HepG2 (cell line): ENCODE measurements at places on chromosomes 11 and 22. TPM values are rescaled to one million over a fixed set of nuclear protein-coding genes. Genes with fewer than 3 reads are reported as not detected.
A peak's percentile ranks its signal among the peaks of the same experiment; 100 is the strongest.

FAT3 gene
- polyA plus RNA-seq = not detected in 2 replicates

CDC42BPG gene
- 0.55 and 0.99 TPM in 2 replicates for polyA plus RNA-seq

SLC25A18 gene
- polyA plus RNA-seq = 0.28 and 0.57 TPM in 2 replicates

IPO7 gene
- 53.3 and 59.4 TPM in 2 replicates for polyA plus RNA-seq

C11orf87 gene
- polyA plus RNA-seq = not detected in 2 replicates

SCGB2A2 gene
- polyA plus RNA-seq = 0.12 and 0.40 TPM in 2 replicates

INS gene
- polyA plus RNA-seq = not detected in 2 replicates

TNNI2 gene
- 12.0 and 21.2 TPM in 2 replicates for polyA plus RNA-seq

DNA sequence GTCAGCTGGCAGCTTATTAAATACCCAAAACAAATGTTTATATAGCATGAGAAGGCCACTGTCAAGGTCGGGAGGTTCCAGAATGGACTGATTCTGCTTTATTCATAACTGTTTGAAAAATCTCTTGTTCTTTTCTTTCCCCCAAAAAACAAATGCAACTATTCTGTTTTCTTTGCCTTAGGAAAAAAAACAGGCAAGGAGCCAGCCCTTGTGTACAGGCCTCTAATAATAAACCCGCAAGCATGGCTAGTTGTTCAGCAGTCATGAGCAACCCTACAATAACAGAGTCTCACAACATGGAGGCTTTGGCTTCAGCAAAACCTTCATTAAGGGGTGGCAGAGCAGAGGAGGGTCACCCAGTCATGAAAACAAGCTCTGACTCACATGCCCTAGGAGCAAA, 191.7 kb downstream of the KIRREL3 start:
- no peak for DNase-seq

DNA sequence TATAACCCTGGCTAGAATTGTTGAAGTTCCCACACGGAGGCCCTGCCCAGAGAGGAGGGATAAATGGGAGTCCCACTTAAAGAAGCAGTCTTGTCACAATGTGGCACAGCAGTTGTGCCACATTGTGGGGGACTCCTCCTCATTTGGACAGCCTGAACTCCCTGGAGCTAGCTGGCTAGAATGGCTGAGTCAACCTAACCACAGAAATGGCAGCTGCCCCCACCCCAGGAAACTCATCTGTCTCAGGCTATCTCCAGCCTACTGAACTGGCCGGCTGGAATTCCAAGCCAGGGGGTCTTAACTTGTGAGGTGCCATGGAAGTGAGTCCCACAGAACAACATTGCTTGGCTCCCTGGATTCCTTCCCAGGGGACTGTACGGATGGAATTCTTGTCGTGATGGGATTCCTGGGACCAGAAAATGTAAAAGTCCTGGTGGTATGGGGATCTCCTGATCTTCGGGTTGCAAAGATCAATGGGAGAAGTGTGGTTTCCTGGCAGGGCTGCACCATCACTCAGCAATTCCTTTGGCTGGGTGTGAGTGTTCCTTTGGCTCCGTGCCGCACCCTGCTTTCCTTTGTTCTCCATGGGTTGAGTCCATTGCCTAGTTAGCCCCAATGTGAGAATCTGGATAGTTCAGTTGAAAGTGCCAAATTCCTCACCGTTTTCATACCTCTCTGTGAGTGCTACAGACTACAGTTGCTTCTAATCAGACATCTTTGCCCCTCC, 791.2 kb upstream of the FAT3 start:
- no peak for DNase-seq

- DNase-seq = no peak
Observed at GRCh38 chr11:118791961-118792569, 1.1 kb upstream of the DDX6 start.

- no peak for DNase-seq
Observed at GRCh38 chr11:114263513-114264170, 32.6 kb upstream of the NNMT start.

DNA sequence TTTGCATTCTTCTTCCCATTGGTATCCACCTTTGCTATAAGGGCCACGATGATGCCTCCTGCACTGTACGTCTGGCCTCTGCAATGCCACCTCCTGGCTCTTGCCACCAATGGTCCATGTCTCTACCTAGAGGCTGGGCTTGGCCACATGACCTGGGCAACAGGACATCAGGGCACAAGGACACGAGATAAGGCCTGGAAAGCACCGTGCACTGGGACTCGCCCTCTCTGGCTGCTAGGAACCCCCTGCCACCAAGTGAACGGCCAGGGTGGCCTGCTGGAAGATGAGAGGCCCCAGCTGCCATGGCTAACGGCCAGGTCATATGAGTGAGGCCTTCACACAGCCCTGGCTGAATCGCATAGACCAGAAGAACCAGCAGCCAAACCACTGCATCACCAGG, 87.4 kb downstream of the TRMU start:
- DNase-seq = no peak

- no peak for DNase-seq
Observed at GRCh38 chr22:36360871-36361383, 26.8 kb downstream of the MYH9 start.

GRCh38 chr22:26045051-26045450, 124.2 kb upstream of the SEZ6L start:
- no peak for DNase-seq

GRCh38 chr11:44631831-44632230, 66.4 kb downstream of the CD82 start:
- no peak for DNase-seq

GRCh38 chr22:47605886-47606285, 843.4 kb downstream of the TBC1D22A start:
- DNase-seq = no peak

- peak; percentile 79 for DNase-seq
Observed at GRCh38 chr11:95364324-95365295, 133.6 kb upstream of the SESN3 start.

- DNase-seq = peak; percentile 29
Observed at GRCh38 chr11:73359930-73360742, 16.1 kb upstream of the RELT start.

DNA sequence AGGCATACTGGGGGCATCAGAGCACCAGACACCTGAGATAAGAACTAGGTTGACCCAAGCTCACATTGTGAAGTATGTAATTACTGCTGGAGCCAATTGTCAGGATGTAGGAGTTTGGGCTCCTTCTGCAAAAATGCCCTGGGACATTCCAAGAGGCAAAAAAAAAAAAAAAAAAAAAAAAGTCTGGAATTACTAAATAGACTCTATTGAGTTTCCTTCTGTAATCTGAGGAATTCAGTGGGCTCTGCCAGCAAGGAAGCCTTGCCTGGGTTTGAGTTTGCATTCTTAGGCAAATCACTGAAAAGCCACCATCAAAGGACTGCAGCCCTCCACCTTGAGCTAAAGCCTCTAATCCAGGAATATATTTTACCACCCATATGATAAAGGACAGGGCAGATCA, 8.0 kb upstream of the CAVIN3 start:
- no peak for DNase-seq

GRCh38 chr11:30149998-30150397, 80.8 kb upstream of the FSHB start:
- no peak for DNase-seq

GRCh38 chr11:129215506-129216245, 23.6 kb upstream of the ARHGAP32 start:
- no peak for DNase-seq

DNA sequence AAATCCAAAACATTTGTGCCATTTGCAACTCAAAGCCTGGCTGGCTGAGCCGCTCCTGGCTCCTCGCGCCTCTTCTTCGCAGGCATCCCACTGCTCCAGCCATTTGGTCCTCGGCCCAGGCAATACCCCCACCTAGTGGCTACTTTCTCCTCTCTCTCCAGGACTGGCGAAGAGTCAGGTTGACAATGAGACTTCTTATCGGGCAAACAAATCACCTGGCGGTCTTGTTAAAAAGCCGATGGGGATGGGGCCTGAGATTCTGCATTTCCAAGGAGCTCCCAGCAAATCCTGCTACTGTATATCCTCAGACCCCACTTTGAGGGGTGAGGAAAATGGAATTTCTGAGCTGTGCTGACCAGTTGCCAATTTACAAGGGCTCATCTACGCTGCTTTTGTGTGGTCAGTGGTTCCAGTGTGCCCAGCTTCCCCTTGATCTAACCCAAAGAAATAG, 89.0 kb downstream of the ISX start:
- DNase-seq = peak; percentile 56

GRCh38 chr22:19066531-19067271, 55.5 kb downstream of the DGCR2 start:
- no peak for DNase-seq

GRCh38 chr11:123450623-123451022, 20.6 kb downstream of the GRAMD1B start:
- no peak for DNase-seq

DNA sequence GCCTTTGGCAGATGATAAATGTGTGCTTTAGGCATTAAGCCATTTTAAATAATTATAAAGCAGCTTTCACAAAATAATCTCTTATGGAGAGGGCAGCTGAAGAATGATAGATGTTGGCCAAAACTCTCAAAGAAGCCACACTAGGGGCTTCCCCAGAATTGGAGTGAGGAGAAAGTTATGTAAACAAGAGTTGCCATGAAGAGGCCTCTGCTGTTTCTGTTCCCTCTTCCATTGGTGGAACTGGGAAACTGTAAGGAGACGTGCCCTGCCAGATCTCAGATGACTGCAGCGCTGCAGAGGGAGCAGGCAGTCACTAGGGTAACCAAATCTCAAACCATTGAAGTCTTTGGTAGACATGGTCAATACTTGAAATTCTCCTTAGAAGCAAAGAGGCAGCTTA, 19.4 kb upstream of the APLP2 start:
- DNase-seq = no peak

DNA sequence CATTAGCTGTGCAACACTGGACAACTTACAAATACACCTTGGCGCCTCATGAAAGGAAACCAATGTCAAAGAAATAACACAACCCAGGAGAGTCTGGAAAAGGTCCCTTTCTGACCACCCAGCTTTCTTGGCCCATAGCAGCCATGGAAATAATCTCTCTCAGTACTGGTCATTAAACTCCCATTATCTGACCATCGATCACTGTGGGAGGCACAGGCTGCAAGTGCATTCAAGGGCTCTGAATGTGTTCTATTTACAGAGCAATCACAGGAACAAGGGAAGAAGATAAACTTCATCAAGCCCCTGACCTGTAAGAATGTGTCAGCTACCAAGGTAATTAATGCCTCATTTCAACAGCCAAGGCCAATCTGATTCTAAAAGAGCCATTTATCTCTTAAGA, 40.1 kb downstream of the CTSC start:
- no peak for DNase-seq

DNA sequence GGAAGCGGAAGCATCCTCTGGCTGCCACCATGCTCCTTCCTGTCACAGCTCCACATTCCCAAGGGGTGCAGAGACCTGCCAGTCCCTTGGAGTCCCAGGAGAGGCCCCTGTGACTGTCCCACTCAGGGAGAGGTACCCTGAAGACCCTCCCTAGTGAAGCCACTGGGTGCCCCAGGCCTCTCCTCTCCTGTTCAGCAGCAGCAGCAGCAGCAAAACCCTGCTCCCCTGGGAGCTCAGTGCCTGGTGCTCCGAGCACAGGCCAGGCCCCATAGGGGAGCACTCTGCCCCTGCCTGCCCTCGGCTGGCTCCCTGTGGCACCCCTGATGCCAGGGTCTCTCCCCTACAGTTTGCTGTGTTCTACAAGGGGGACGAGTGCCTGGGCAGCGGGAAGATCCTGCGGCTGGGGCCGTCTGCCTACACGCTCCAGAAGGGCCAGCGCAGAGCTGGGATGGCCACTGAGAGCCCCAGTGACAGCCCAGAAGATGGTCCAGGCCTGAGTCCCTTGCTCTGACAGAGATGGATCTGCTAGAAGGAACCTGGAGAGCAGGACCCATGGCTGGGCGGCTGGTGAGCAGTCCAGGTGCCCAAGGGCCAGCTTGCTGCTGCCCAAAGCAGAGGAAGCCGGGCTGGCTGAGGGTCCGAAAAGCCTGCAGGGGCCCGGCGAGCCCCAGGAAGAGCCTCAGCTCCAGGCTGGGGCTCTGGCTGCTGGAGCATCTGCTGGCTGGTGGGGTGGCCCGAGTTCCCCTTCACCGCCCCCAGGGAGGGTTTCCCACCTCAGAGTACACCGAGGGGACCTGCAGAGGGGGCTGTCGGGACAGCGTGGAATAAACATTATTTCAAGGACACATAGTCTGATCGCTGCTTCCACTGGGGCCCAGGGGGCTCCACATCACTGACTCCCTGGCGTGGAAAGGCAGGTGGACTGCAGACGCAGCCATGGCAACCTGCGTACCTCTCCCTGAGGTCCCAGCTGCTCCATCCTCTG, 21.3 kb downstream of the TRMU start:
- no peak for DNase-seq

- no peak for DNase-seq
Observed at GRCh38 chr11:83609191-83609590, 323.0 kb upstream of the CCDC90B start.

- no peak for DNase-seq
Observed at GRCh38 chr11:27921472-27921871, 186.5 kb downstream of the KIF18A start.

DNA sequence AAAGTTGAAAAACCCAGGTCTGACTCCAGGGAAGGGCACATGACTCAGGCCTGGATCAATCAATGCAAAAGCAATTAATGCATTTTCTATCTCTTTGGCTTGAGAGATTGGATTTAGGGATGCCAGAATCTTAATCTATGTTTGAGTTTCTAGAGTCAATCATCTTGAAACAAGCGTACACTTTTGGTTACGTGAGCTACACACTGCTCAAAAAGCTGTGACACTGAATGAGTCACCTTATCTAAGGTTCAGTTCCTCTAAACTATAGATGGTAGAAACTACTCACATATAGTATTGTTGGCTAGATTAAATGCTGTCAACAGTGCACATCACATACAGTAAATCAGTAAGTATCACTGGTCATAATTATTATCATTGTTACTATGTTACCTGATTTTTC, 24.2 kb downstream of the MRE11 start:
- DNase-seq = no peak

DNA sequence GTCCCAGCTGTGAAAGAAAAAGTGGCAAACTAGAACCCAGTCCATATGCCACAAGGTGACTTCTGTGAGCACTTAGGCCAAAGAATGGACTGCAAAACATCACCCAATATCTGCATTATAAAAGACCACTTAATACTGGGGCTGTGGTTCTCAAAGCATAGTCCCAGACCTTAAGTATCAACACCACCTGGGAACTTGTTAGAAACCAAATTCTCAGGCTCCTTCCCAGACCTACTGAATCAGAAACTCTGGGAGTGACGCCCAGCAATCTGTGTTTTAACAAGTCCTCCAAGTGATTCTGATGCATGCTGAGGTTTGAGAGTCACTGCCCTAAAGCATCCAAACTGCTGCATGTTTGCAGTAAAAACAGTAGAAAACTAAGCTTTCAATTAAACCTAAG, 81.3 kb downstream of the SERGEF start:
- DNase-seq = no peak
